ENCODE measurements at places on chromosomes 7 and 10. TPM values are rescaled to one million over a fixed set of nuclear protein-coding genes. Genes with fewer than 3 reads are reported as not detected.

The NUDT13 gene
- 2.1 TPM for total RNA-seq

The IL6 gene
- total RNA-seq: 1.0 TPM

The HIF1AN gene
- total RNA-seq: 6.9 TPM

The ACTL6B gene
- total RNA-seq: not detected

The RNF133 gene
- not detected for total RNA-seq

The MINDY4 gene
- 6.7 TPM for total RNA-seq

The POLR2J gene
- 41.2 TPM for total RNA-seq
